Left colon (tissue), 2 donors: ENCODE measurements at places on chromosomes 16 and 17. TPM values are rescaled to one million over a fixed set of nuclear protein-coding genes. Genes with fewer than 3 reads are reported as not detected.

OTOP3 gene
- total RNA-seq = 1.4 TPM

AKAP1 gene
- 129 TPM for total RNA-seq

MYH13 gene
- 0.03 TPM for total RNA-seq

TSC2 gene
- 115 TPM for total RNA-seq

DRC7 gene
- not detected for total RNA-seq

KLHL10 gene
- not detected for total RNA-seq

PRAC1 gene
- 200 TPM for total RNA-seq
